ENCODE measurements at places on chromosomes 6 and 20. TPM values are rescaled to one million over a fixed set of nuclear protein-coding genes. Genes with fewer than 3 reads are reported as not detected.

DNA sequence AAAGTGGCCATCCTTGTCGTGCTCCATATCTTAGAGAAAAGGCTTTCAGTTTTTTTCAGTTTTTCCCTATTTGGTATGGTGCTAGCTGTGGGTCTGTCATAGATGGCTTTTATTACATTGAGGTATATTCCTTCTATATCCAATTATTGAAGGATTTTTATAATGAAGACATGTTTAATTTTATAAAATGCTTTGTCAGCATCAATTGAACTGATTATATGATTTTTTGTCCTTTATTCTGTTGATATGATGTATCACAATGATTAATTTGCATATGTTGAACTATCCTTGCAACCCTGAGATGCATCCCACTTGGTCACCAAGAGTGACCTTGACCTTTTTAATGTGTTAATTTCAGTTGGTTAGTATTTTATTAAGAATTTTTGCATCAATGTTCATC is 55.1 kb upstream of the VGLL2 start:
- DNase-seq = no peak

Gene FERMT1
- polyA plus RNA-seq = 4.5 TPM

DNA sequence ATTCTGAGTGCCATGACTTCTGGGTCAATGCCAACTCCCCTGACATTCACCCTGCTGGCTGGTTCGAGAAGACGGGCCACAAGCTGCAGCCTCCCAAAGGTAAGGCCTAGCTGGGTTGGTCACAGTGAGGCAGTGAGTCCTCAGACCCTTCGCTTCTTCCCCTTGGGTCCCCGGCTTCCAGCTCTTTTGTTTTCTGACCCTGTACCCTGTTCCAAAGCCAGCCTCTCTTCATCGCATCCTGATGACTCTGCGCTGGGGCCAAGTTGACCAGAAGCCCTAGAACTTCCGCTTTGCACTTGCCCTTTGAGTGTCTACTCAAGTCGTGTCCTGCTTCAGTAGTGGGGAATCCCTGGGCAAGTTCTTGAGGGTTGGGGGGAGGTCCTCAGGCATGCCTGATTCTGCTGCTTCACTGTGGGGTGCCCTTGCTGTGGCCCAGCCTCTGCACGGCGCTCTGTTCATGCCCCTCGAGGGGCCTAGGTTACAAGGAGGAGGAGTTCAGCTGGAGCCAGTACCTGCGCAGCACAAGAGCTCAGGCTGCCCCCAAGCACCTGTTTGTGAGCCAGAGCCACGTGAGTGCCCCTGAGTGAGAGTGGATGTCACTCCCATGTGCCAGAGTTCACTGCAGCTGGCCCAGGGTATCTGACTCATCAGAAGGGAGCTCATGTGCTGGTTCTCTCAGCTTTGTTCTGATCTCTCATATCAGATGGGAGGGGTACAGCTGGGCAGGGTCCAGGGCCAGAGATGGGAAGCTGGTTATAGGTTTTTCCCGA is 23.0 kb downstream of the L3MBTL1 start:
- DNase-seq = no peak

DNA sequence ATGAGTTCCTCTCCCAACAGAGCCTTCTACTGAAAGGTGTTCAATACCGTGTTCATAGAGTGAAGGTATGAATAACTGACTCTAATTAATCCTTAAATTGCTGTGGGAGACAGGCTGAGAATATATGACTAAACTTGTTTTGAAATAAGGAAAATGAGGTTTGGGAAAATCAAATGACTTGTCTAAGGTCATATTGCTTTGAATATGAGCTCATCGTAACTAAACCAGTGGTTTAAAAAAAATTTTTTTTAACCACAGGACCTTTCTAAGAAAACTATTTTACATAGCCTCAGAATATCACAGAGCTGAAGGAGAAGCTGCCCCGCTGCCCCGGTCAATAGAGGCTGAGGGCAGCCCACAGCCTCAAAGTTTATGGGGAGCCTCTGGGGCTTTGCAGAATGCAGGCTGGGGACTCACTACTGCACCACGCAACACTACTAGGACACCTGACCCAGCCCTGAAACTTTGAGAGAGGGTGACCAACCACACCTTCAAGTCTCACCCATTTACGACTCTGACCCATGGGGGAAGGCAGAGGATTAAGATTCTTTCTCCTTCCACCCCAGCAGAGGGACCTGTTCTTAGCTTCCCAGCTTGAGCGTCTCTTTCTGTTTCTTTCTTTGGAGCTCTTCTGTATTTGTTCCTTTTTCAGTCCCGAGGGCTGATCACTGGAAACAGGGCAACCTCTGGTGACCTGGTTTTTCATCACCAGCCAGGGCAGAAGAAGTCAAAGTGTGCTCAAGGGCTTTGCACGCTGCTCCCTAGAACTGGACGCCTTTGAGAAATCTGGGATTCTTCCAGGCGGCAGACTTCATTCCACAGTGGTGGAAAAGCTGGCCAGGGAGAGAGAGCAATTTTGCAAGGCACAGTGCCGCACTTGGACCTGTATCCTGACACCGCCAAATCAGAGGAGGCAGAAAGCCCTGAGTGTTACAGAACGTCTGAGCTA is 220.2 kb downstream of the ATXN1 start:
- no peak for DNase-seq

Gene PTPRT
- polyA plus RNA-seq = 1.00 TPM

GRCh38 chr6:61886608-61887259 is 399.3 kb downstream of the KHDRBS2 start:
- peak; percentile 12 for DNase-seq

DNA sequence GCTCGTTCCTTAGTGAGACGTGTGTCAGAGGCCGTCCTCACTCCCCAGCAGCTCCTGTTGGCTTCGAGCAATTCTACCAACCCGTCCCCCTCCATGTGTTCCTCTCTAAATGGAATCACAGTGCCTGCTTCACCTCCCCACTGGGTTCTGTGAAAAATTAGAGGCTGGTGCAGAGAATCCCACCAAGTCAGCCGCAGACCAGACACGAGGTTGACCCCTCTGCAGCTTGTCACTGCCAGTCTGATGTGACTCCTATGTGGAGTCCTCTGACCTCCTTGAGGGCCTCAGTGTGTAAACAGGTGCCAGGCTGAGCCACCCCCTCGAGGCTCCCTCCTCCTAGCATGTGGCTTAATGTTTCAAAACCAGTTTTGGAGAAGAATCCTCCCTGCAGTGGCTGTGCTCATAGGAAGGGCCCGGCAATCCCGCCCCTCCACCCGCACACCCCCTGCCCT is 12.6 kb upstream of the IRF4 start:
- DNase-seq = no peak

- DNase-seq = no peak
Observed at GRCh38 chr6:167678102-167679101, 148.3 kb upstream of the AFDN start.

Gene DPM1
- polyA plus RNA-seq = 57.5 TPM

- DNase-seq = no peak
Observed at GRCh38 chr6:158356586-158357546, 44.6 kb downstream of the TULP4 start.

GRCh38 chr6:113185299-113185698 is 671.8 kb upstream of the MARCKS start:
- DNase-seq = no peak

- no peak for DNase-seq
Observed at GRCh38 chr20:48431653-48432493, 395.9 kb downstream of the PREX1 start.

DNA sequence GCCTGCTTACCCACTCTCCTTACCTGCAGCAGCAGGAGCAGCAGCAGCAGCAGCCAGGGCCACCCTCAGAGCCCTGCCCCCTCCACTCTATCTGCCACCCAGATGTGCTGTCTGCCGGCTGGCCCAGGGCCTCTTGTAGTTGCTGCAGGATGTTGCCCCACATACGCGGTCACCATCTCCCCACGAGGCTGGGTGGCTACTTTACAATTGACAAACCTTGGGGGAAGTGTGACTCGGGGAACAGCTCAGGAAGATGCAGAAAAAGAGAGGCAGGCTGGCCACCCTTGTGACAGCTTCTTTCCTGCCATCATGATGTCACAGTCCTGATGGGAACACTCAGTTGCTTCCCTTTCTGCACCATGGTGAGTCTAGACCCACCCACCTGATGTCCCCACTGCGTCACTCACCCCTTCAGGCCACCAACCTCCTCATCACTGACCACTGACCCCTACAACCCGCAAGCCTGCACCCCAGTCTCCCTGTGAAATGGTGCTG is 14.5 kb downstream of the TREM1 start:
- DNase-seq = peak; percentile 93

GRCh38 chr20:18857640-18858039 is 44.1 kb downstream of the SCP2D1 start:
- no peak for DNase-seq

Gene OR2J3
- not detected for polyA plus RNA-seq

DNA sequence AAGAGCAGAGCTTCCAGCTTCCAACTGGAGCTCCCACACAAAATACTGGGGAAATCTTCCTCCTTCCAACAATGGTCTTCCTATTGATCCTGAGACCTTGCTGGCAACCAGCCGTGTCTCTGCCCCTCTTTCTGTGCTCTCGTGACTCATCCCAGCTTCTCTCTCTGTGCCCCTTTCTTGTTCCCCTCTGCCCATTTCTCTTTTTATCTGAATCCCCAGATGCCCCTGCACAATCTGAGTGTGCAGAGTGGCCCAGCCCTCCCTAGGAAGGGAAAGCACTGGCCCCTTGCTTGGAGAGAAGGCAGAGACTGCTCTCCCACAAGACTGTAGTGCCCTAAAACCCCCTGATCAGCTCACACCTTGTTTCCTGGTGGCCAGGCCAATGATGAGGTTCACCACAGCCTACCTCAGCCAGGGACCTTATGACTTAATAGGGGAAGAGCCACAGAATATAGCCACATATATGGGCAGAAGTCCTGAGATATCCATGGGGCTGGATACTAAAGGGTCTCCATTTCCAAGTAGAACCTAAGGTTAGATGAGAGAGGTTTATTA is 23.1 kb upstream of the MAS1L start:
- no peak for DNase-seq

Gene VSX1
- polyA plus RNA-seq = not detected

Gene KIFC1
- 41.0 TPM for polyA plus RNA-seq

DNA sequence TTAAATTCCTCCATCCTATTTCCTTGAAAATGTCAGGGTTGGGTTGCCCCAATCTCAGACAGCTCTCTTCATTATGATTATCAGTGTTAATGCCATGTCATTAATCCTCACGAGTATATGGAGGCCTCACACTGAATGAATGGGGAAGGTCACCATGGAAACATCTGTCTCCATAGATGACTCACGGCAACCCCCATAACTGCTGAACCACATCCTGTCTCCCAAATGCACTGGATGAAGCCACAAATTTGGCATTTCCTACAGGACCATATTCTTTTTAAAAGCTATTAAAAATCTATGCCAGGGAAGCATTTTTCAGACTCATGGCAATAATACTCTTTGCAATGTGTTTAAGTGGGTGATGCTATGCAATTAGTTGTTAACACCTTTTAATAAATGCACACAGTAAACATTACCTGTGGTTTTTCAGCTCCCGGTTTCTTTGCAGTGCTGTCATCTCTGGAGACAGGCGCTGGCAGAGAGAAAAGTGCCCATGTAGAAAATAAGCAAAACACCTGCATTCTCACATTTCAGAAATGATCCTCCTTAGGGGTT is 80.1 kb upstream of the PTPRK start:
- DNase-seq = no peak

DNA sequence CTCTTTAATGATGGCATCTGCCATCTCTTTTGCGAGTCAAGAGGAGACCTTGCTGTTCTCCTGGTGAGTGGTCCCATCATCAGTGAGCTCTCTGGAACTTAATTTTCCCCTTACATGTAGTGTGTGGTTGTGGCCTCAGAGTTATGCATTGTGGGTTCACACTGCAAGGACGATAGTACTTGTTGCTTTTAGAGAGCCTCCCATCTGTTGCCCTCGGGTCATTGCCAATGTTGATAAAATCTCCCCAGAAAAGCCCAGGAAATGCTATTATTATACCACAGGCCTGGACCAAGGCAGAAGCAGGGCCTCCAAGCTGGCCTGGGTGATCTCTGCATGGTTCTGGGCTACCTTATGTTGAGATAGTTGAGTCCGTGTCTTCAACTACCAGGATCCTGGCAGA is 241.6 kb downstream of the BMP7 start:
- DNase-seq = no peak

Gene LAMA4
- 213 TPM for polyA plus RNA-seq

Gene STK38
- polyA plus RNA-seq = 39.6 TPM

Gene MUCL3
- 0.08 TPM for polyA plus RNA-seq

GRCh38 chr20:53223626-53224172 is 251.5 kb downstream of the TSHZ2 start:
- DNase-seq = no peak

Gene CPNE5
- polyA plus RNA-seq = 7.2 TPM

- no peak for DNase-seq
Observed at GRCh38 chr20:24970754-24971153, 21.7 kb downstream of the CST7 start.

Gene RIMS1
- 0.67 TPM for polyA plus RNA-seq

DNA sequence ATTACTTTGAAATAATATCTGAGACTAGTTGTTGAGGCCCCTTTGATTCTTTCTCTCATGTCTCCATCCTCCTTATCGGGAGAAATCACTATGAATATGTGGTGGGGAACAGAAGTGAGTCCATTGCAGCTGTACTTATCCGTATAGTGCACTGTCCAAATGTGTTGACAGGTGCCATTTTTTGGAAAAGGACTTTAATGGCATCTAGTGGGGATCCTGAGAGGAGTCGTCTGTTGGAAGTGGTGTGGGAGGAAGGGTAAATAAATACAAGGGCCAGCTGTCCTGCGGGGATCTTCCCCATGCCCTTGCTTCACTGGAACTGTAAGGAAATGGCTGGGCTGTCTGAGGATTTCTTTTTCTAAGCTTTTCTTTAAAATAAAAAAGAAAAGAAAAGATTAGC is 19.4 kb downstream of the TPX2 start:
- no peak for DNase-seq

- no peak for DNase-seq
Observed at GRCh38 chr6:35164277-35164676, 23.1 kb upstream of the TCP11 start.

Gene RSPO3
- 5.2 TPM for polyA plus RNA-seq

- DNase-seq = no peak
Observed at GRCh38 chr6:17280138-17280537, 1.0 kb upstream of the RBM24 start.

DNA sequence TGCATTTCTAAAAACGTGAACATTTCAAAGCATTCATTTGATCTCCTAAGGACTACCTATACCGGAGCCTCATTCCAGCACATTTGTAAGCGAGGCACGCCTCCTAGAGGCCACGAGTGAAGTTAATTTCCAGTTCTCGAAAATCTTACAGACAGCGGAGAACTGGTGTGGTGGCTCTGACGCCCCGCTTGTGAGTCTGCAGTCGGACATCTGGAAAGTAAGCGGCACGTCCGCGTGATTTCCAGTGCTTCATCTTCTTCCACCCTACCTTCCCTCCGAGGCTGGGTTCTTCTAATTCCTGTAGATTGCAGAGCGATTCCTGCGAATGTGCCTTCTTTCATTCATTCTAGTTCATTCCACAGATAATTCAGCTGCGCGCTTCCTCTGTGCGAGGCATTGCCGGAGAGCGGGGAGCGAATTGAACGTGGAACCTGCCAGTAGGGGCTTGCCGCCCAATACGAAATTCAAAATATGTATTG is 810 bp upstream of the PRIM2 start:
- DNase-seq = peak; percentile 83

- DNase-seq = no peak
Observed at GRCh38 chr6:11188161-11188915, 44.1 kb downstream of the NEDD9 start.

GRCh38 chr20:17511401-17511800 is 19.8 kb downstream of the BFSP1 start:
- no peak for DNase-seq
